ENCODE measurements at places on chromosomes 4 and X.
A peak's percentile ranks its signal among the peaks of the same experiment; 100 is the strongest.

- no peak for DNase-seq
These were observed 231.4 kb downstream of the QDPR start for GRCh38 chr4:17280261-17281018.

GRCh38 chr4:37627263-37627662, 58.9 kb downstream of the RELL1 start:
- DNase-seq: no peak

DNA sequence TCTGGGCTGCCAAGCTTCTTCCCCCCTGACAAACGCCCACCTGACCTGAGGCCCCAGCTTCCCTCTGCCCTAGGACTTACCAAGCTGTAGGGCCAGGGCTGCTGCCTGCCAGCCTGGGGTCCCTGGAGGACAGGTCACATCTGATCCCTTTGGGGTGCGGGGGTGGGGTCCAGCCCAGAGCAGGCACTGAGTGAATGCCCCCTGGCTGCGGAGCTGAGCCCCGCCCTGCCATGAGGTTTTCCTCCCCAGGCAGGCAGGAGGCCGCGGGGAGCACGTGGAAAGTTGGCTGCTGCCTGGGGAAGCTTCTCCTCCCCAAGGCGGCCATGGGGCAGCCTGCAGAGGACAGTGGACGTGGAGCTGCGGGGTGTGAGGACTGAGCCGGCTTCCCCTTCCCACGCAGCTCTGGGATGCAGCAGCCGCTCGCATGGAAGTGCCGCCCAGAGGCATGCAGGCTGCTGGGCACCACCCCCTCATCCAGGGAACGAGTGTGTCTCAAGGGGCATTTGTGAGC, 37.0 kb downstream of the HTRA3 start:
- no peak for DNase-seq

DNA sequence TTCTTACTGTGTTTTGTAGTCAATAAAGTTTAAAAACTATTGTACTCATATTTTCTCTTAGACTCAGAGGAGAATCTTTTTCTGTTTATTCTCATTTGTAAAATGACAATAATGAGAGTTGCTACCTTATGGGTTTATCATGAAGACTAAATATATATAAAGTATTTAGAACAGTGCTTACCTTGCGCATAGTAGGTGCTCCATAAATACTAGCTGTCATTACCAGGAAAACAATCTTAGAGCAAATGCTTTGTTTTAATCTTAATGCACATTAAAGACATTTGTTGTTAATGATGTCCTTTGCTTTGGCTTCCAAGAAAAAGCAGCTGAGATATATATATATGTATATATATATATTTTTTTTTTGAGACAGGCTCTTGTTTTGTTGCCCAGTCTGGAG, 44.9 kb downstream of the FIP1L1 start:
- DNase-seq: no peak

GRCh38 chr4:121738780-121739535, 26.0 kb downstream of the SMIM43 start:
- peak; percentile 69 for DNase-seq

DNA sequence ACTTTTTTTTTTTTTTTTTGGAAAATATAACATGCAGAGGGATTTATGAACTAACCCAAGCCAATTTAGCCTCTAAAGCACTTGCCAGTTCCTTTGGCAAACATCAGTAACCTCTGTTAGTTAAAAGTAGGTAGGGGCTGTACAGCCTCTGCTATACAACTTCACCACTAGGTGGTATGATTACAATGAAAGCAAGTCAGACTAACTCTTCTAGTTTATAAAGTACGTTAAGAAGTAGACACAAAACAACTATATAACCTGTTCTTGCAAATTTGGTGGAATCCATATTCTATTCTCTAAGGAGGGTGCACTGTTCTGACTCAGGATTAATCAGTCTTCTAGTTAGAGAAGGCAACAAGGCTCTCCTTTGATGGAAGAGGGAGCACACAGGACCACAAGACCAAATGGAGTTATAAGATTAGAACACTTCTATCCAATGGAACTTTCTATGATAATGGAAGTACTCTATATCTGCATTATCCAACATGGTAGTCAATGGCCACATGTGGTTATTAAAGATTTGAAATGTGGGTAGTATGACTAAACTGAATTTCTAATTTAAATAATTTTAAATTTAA, 12.8 kb downstream of the AIMP1 start:
- peak; percentile 45 for DNase-seq

DNA sequence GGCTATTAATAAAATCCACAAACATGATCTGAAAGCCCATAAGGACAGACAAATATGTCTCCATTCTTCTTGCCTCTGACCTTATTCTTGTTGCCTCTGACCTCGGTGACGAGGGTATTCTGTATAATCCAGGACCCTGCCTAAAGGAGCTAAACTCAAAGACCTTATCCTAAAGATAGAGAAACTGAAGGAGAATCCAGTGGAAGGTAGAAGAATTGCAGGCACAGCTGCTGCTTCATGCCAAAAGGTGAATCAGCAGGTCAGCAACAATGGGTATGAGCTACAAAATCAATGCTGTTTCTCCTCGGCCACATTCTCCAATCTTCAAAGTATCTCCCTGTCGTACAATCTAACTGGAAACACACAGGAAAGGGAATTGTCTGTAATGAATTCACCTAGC, 71.4 kb downstream of the INTS6L start:
- no peak for DNase-seq

GRCh38 chr4:71648923-71649322, 135.0 kb downstream of the GC start:
- DNase-seq: no peak

DNA sequence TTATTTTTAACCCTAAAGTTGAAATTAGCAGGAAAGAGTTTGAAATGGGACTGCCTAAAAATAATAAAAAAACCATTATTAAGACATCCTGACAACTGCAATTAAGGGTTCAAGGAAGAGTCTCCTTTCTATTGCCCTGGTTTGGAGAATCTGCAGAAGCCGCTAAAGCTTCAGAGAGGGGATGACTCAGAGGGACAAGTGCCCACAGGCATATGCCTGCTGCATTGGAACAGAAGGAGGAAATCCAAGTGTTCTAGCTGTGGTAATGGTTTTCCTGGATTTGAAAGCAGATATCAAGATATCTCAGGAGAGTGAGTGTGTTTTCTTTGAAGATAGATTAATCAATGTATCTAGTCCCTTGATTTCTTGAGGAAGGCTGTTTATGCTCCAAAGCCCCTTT, 235.1 kb upstream of the TAPT1 start:
- no peak for DNase-seq

DNA sequence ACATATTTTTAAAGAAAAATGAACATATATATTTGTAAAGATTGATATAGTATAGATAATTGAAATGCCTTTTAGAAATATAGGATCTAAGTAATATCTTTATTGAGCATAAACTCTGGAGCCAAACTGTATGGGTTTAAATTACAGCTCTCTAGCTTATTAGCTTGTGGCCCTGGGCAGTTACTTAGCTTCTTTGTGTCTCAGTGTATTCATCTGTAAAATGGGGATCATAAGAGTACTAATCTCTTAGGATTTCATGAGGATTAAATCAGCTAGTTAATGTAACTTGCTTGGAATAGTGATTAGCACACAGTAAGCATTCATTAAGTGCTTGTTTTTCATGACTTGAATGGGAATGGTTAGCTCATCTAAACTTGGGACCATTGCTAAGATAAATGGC, 32.8 kb downstream of the TRAPPC11 start:
- no peak for DNase-seq

GRCh38 chr4:186946682-186947294, 223.1 kb upstream of the FAT1 start:
- peak; percentile 26 for DNase-seq

GRCh38 chr4:112889619-112890527, 159.6 kb upstream of the ANK2 start:
- peak; percentile 94 for DNase-seq

DNA sequence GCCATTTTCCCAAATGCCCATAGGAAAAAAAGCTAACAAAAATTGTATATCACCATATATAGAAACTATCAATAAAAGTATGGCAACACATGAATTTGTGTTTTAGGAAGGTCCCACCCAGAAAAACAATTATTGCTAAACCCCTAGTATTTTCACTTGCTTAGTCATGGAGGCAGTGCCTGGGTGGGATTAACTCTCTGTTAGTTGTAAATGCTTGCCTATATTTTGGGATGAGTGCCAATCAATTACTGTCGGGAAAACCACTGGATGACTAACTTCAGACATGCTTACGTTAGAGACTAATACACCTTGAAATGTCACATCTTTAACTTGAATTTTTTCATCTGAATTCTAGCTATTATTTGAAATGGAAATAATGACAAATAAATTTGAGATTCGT, 33.9 kb downstream of the TMPRSS11A start:
- peak; percentile 83 for DNase-seq

DNA sequence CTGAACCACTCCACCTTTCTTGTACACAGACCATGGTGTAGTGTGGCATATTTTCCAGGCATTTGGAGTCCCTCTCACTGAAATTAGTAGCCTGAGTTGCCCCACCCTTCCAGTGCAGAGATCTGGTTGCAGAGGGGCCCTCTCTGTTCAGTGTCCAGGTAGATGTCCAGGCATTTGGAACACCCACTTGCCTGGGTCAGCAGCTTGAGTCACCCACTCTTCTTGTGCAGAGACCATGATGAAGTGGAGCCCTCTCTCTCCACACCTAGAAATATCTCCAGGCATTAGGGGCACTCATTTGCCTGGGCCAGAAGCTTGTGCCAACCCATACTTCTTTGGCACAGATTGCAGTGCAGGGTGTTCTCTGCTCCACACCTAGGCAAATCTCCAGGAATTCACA, 2733.3 kb downstream of the PCDH7 start:
- no peak for DNase-seq

DNA sequence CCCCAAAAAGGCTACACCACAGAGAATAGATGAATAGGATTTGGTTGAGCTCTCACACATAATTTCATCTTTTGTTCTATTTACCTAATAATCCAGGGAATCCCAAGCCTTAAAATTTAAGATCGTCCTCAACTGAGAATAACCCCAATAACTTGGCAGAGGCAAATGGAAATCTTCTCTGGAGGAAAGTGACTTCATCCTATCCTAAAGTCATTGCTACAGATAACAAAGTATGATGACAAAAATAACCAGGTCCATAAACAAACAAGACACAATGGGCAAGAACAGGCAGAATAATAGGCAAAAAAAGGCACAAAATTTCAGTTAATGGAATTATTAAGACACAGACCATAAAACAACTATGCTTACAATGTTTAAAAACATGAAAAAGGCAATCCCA, 177.3 kb upstream of the STK26 start:
- no peak for DNase-seq

GRCh38 chrX:44330227-44330626, 13.2 kb downstream of the EFHC2 start:
- DNase-seq: no peak

GRCh38 chrX:1361275-1361674, 24.7 kb downstream of the IL3RA start:
- no peak for DNase-seq

DNA sequence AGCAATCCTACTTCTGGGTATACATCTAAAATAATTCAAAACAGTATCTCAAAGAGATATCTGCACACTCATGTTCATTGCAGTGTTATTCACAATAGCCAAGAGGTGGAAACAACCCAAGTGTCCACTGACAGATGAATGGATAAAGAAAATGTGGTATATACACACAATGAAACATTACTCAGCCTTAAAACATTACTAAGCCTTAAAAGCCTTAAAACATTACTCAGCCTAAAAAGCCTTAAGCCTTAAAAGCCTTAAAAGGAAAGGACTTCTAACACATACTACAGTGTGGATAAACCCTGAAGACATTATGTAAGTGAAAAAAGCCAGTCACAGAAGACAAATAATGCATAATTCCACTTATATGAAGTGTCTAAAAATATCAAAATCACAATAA, 40.3 kb upstream of the TFDP3 start:
- DNase-seq: peak; percentile 66

GRCh38 chrX:130245441-130245840, 23.3 kb downstream of the ZNF280C start:
- peak; percentile 69 for DNase-seq

GRCh38 chrX:47078129-47079043, at the start of gene RGN:
TSS of gene RGN (plus strand) at chrX:47078443. CDS start at chrX:47081145, 2,702 bp downstream.
- DNase-seq: peak; percentile 1

DNA sequence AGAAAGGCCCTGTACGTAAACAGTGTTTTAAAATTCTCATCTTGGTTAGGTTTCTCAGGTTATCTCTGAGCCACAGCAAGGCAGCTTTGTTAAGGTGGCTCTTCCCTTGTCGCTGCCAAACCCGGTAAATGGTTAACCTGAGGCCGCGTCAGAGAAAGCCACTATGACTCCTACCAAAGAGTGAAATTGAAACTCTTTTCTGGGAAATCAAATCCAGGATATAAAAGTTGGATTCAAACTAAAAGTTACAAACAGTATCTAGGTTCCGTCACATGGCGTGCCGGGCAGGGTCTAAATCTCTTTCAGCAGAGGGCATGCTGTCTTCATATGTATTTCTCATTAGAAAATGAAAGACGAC, 433 bp downstream of the MMAA start:
- DNase-seq: peak; percentile 48
